ENCODE measurements at places on chromosomes 12 and 14.

GRCh38 chr14:21108791-21109190 lies 7.9 kb downstream of the TMEM253 start:
- DNase-seq: no peak

- no peak for DNase-seq
These were observed 35.3 kb downstream of the VWF start for GRCh38 chr12:6088921-6089747.

GRCh38 chr14:79062226-79062625 lies 892.1 kb downstream of the NRXN3 start:
- no peak for DNase-seq

DNA sequence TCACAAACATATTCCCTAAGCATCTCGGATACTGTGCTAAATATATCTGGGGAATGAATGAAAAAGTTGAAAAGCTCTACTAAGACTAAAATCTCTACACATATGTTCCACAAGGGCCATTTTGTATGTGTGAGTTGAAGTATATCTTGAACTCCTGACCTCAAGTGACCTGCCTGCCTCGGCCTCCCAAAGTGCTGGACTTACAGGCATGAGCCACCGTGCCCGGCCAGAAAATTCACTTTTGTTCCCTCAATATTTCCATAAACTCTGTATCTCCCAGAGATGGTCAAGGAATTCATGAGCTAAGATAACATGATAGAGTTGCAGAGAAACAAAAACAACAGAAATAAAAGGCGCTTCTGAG lies 1.5 kb upstream of the TUBA1C start:
- DNase-seq: no peak

- DNase-seq: no peak
These were observed 3.9 kb upstream of the PPP1R1A start for GRCh38 chr12:54592316-54592715.

GRCh38 chr14:38883127-38883526 lies 219.9 kb downstream of the SEC23A start:
- DNase-seq: no peak

- DNase-seq: no peak
These were observed 121.4 kb downstream of the SYNE2 start for GRCh38 chr14:63974176-63974575.

DNA sequence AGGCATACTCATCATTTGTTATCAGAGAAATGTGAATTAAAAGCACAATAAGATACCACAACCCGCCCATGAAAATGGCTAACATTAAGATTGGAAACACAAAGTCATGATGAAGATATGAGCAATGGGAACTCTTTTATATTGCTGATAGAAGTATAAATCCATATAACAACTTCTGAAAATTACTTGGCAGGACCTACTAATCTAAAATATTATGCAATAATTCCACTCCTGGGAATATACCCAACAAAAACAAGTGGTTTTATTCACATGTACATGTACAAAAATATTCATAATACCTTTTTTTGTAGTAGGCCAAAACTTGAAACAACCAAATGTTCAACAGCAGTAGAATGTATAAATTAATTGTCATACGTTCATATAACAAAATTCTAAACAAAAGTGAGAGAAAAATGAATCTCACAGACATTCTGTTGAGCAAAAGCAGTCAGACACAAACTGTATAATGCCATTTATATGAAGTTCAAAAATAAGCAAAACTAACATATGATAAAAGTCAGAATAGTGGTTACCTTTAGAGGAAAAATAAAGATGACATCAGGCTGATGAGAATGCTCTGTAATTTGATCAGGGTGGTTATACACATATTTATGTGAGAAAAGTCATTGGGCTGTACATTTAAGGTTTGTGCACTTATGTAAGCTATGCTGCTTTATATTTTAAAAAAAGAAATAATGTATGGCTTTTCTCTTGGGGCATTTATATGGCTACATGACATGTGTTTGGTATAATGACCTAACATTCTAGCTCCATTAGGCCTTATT lies 309.2 kb upstream of the KITLG start:
- DNase-seq: no peak

DNA sequence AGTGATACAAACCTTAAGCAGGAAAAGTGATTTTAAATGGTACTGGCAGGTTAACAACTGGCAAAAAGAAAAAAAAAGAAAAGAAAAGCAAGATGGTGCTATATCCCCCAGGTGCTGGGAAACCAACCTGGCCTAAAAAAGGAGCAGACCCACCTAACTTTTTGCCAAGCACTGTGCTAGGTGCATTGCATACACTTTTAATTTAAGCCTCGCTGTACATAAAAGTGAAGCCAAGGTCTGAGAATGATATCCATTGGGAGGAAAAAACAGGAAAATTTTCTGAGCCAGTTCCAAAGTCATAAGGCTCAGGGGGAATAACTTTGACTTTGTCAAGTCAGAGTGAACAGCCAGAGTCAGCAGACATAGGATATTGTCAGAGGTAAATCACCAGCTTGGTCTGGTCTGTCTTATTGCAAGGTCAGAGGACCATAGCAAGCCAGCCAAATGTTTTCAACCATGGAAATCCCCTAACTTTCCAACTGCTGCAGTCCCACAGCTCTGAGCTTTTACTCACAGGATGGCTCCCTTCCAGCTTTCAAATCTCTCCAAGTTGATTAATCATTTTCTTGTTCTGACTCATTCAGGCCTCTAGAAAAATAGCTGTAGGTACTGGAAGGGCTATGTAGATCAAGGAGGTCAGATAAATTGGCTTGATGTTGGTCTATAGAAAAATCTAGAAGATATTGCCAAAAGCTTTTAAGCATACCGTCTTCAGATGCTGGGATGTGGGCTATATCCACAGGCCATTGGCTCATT lies 412.9 kb downstream of the RAD51B start:
- no peak for DNase-seq

- no peak for DNase-seq
These were observed 1.2 kb downstream of the HNRNPC start for GRCh38 chr14:21267886-21268616.

DNA sequence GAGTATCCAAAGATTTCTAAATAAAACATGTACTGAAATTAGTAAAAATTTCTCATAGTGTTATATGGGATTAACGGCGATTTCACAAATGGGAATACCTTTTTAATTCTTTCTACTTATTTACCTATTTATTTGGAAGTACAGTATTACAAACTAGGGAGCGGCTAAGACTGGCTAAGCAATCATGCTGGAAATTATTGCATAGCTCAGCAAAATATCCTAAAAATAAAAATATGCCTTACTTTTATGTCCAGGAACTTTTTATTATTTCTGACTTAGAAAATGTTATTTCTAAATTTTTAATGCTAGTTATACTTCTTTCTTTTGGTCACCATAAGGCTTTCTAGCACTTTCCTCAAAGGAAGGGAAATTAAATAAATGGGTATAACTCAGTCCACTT lies 36.5 kb upstream of the PTCSC3 start:
- DNase-seq: no peak

- no peak for DNase-seq
These were observed 169.5 kb upstream of the FKBP4 start for GRCh38 chr12:2625289-2625612.

GRCh38 chr12:11743423-11744409 lies 94.2 kb downstream of the ETV6 start:
- DNase-seq: no peak

- DNase-seq: no peak
These were observed 1.5 kb upstream of the BEGAIN start for GRCh38 chr14:100588671-100589070.

DNA sequence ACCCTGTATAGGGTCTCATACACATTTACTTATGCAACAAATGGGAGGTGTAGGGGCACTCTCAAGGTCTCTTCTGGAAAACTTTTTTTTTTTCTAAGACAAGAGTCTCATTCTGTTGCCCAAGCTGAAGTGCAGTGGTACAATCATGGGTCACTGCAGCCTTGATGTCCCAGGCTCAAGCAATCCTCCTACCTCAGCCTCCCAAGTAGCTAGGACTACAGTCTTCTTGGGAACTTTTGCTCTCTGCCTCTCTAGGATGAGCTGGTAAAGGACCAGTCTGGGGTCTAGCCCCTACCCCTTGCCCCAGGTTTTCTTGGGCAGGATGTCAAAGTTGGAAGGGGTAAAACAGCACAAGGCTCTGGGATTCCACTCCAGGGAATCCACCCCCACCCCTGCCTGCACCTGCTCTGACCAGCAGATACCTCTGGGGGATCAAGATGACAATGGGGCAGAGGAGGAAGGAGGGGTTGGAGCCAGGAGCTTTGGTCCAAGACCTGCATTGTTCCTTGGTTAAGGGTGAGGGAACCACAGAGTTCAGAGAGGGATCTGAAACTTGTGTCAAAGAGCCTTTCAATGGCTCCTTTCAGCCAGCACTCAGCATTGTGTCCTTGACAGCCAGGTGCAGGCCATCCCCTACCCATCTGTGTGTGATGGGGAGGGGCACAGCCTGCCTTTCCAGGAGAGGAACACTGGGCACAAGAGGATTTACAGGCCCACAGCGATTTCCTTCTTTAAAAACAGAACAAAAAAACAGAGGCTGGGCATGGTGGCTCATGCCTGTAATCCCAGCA lies 12.2 kb downstream of the CTDSP2 start:
- no peak for DNase-seq

DNA sequence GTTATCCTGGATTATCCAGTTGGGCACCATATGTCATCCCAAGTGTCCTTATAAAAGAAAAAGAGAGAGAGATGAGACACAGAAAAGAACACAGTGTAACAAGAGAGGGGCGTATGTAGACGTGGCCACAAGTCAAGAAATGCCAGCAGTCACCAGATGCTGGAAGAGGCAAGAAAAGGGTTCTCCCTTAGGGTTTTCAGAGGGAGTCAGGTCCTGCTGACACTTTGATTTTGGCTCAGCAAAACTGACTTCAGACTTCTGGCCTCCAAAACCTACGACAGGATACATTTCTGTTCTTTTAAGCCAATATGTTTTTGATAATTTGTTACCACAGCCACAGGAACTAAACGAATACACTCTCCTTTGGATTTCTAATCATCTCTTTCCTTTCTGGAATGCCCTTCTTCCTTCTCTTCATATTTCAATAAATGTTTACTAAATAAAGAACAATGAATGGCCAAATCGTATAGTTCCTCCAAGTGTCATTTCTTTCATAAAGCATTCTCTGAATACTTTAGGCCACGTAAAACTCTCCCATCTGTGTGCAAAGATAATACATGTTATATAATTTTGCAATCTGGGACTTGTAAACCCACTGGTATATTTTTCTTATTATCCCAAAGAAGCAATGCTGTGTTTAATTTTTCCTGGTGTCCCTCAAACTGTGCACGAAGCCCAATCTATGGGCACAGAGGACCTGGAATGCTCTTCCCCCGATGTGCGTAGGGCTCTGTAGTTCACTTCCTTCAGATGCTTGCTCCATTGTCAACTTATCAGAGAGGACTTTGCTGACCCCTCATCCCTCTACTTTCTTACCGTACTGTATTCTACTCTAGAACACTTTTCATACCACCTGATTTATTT lies 303.6 kb downstream of the CEP128 start:
- no peak for DNase-seq

DNA sequence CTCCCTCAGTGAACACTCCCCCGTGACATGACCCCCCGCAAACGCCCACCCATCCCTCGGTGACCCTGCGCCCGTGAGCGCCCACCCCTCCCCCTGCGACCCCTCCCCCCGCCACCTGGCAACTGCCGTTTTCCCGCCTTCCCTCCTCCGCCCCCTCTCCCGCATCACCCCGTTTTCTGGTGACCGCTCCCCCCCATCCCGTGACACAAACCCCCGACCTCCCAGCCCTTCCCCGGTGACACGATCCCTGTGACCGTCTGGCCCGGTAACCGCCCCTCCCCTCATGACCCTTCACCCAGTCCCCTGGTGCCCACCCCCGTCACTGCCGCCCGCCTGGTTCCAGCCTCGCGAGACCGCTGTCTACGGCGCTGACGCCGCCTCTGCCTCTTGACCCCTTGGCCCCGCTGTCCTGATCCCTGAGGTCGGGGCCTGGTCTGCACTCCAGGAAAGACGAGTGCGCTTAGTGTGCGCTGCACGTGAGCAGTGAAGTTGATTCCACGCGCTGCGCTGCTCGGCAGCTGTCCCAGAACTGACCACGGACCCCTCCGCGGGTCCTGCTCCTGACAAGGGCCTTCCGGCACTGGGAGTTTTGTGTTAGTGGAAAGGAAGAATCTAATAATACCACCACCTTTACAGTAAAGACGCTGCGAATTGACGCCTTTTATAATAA lies 59.4 kb downstream of the DDX51 start:
- DNase-seq: no peak

GRCh38 chr12:111122458-111122878 lies 202.1 kb upstream of the MYL2 start:
- DNase-seq: no peak

DNA sequence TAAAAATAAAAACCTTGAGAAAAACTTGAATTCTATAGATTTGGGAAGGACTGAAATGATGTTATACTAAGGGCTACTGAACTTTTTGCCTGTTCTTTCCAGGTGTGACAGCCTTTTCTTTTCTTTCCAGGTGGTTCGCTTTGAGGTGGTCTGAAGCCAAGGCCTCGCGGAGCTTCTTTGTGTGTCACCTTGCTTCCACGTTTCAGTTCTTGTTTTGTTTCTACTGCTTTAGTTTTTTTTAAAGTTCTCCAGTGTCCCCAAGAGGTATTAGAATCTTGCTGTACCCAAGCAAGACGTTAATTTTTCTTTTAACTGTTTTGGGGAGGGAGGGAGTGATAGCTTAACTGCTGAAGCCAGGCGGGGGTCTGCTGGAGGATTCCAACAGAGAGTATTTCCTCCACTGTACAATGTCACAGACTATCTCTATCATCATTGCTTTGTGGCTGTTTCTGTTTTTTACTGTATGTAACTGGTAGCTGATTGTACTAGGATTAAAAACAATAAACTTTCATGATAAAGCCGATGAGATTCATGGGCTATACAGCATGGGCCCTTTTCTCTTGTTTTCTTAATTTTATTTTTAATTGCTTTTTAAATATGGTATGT lies 40.2 kb downstream of the PROX2 start:
- DNase-seq: no peak

DNA sequence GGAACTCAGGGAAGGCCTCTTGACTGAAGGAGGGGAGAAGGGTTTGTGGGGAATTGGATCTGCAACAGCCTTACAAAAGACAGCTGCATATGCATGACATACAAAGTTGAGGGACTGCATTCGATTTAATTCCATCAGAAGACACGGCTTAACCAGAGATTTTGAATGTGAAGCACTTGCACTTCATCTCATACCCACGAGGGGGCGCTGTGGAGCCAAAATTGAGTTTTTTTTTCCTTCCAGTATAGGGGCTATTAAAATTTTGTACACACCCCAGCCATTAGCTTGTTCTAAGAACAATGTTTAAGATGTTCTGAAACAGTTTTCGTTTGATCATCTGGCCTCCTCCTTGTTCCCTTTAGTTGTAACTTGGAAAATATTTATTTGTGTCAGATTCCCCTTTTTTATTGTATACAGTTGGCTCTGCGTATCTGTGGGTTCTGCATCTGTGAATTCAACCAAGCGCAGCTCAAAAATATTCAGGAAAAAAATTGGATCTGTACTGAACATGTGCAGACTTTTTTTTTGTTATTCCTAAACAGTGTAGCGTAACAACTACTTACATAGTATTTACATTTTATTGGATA lies 1.6 kb downstream of the SUDS3 start:
- peak; percentile 75 for DNase-seq

GRCh38 chr12:14803830-14804160 lies 325 bp downstream of the C12orf60 start:
- no peak for DNase-seq

GRCh38 chr14:101511620-101512375 lies 49.5 kb upstream of the DIO3 start:
- DNase-seq: no peak
